Jurkat, Clone E6-1 (cell line): ENCODE measurements at places on chromosomes 5 and 9.

- peak; percentile 65 for DNase-seq
Measured at GRCh38 chr5:149834246-149834855, 104.2 kb downstream of the PPARGC1B start.

DNA sequence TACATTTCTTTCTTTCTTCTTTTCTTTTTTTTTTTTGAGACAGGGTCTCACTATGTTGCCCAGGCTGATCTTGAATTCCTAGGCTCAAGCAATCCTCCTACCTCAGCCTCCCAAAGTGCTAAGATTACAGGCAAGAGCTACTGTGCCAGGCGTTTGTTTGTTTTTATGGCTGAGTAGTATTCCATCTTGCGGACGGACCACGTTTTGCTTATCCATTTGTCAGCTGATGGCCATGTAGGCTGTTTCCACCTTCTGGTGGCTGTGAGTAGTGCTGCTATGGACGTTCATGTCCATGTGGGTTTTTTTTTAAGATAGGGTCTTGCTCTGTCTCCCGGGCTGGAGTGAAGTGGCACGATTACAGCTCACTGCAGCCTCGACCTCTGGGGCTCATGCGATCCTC lies 2.5 kb downstream of the DOK3 start:
- DNase-seq: no peak

DNA sequence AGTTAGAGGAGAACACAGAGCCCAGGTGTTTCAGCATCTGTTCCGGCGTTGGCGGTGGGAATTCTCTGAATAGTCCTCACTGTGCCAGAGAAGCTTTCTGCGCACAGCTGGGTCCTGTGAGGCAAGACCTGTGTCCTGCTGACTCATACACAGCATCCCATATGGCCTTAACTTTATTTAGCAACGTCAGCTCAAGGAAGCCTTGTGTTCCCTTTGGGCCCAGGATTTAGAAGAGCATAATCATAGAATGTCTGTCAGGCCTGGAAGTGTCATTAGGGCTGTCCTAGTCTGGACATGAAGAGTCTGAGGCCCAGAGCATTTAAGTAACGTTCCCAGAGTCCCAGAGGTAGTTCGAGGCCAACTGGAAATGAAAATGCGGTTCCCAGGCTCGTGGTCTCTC lies 188.6 kb upstream of the DMRT1 start:
- DNase-seq: no peak

DNA sequence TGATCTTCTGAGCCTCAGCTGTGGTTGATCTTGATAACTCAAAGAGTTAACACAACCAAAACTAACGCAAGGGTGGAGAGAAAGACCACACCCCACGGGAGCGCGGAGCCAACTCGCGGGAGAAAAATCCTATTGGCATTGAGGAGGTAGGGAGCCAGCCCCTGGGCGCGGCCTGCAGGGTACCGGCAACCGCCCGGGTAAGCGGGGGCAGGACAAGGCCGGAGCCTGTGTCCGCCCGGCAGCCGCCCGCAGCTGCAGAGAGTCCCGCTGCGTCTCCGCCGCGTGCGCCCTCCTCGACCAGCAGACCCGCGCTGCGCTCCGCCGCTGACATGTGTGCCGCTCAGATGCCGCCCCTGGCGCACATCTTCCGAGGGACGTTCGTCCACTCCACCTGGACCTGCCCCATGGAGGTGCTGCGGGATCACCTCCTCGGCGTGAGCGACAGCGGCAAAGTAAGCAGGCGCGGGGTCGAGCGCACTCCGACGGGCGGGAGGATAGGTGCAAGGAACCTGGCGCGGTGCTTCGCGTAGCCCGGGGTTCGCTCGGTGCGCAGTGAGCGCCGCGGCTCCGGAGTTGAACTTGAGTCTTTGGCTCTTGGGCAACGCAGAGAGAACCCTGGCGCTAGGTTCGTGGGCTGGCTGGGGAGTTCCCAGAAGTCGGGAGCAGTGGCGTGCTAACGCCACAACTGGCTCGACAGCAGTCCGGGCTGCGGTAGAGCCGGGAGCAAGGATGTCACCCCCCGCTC lies at the start of gene GDA:
Gene GDA (plus strand): TSS at position 210 of the 745 bp plus-strand sequence. CDS start 120 bp downstream, at position 330.
- no peak for DNase-seq

- DNase-seq: peak; percentile 28
Measured at GRCh38 chr5:36414869-36415282, 113.2 kb upstream of the RANBP3L start.

DNA sequence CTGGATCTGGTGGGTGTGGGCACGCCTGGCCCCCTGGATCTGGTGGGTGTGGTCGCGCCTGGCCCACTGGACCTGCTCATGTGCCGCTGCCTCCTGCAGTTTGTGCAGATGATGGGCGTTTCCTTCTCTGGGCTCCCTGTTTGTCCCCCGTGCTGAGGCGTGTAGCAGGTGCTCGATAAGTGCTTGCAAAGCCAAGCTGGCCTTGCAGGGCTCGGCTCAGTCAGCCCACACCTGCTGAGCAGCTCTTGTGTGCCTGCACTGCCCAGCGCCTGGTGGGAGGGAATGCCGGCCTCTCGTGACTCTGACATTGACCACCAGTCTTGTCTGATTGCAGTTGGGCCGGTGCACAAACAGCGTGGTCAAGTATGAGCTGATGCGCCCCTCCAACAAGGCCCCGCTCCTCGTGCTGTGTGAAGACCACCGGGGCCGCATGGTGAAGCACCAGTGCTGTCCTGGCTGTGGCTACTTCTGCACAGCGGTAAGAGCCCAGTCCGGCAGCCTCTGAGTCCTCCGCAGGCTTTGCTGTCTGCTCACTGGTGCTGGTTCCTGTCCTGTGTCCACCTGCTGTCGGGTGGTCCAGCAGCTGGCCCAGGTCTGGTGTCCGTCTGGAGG lies 102.7 kb upstream of the CACNA1B start:
- DNase-seq: no peak

DNA sequence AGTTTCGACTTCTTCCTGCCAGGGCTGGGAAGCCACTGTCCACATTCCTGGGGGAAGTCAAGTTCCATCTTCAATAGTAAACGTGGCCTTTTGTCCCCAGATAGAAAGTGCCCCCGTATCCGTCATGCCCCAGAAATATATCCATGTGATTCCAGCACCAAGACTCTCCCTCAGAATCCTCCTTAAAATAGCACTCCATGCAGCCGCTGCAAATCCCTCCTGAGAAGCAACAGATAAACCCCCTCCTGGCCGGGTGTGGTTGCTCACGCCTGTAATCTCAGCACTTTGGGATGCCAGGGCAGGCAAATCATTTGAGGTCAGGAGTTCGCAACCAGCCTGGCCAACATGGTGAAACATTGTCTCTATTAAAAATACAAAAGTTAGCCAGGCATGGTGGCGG lies 126.1 kb downstream of the OLFM1 start:
- DNase-seq: no peak

DNA sequence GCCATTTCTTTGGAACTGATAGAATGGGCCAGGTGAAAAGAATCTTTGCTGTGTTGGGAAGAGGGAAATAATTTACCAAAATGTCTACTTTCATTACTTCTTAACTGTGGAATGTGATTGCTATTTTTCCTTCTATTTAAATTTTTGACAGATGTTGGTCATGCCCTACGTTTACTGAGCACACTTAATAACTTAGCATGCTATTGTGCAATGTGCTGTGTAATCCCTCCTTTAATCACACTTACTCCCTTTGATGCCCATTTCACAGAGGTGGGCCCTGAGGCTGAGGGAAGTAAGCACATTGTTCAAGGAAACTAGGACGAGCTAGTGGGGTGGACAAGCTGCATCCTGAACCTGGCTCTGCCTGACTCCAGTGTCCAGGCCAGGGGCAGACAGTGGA lies 47.8 kb upstream of the INSYN2B start:
- no peak for DNase-seq

DNA sequence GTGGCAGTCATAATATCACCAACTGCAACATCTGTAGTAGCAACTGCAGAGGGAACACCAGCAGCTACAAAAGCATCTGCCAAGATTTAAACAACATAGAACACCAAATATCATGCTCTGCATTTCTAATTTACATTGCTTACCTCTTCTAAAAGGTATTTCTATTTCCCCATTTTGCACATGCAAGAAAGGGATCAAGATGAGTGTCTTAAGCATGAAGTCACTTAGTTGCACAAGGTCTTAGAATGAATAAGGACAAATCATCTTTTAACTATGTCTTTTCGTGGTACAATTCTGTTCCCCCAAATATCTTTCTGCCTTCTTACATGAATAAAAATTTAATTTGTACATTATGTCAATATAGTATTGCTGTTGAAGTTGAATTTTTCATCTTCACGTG lies 1746.4 kb downstream of the EFNA5 start:
- DNase-seq: no peak

DNA sequence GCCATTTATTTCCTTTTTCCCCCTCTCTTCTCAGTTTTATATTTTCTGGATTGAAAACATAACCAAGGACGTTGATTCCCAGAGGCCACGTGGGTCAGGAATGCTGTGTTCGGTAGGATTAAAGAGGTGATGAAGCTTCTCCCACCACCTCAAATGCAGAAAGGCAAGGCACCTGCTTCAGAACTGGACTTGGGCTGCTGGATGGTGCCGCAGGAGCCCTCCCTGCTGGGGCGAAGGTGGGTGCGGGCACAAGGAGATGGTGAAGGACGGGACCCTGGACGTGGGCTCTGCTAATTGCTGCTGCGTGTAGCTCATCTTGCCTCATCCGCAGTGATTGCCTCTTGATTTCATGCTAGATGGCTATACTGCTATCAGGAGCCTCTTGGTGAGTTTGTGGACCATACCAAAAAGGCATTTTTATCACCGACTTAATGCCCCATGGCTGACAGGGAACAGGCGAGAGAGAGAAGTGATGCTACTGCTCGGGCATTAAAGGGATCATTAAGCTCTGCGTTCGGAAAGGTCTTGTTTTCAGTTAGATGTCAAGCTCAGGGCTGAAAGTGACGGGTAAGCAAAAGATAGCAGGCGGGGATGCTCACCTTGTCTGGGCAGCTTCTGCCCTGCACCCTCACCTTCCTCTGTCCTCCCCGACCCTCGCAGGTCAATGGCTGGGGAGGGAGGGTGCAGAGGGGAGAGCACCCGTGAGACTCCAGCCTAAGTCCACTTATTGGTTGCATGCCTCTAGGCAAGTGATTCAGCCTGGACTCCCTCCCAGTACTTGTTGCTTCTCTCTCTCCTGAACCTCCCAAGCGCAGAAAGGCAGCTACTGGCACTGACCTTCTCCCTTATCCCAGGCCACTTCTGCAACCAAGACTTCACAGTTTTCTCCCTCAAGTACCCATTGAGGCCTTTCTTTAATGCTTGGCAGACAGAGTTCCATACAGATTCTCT lies 71.6 kb upstream of the FSTL4 start:
- no peak for DNase-seq
